NCI-H1092 treated with DMSO at 0.1 percent for 48 hours (cell line): ENCODE measurements at places on chromosomes 1 and 21.

DNA sequence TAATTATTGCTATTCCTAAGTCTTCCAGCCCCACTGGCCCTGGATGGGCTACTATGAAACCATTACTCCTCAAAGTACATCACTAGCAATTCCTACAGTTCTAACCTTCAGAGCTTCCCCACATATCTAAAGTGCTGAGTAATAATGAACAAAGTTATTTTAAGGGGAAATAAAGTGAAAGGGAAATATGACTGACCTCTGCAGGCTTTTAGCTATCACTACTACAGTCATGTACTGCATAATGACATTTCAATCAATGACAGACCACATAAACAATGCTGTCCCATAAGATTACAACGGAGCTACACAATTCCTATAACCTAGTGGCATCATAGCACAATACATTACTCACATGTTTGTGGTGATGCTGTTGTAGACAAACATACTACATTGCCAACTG is 32.5 kb upstream of the ASPM start:
- DNase-seq, result no peak

DNA sequence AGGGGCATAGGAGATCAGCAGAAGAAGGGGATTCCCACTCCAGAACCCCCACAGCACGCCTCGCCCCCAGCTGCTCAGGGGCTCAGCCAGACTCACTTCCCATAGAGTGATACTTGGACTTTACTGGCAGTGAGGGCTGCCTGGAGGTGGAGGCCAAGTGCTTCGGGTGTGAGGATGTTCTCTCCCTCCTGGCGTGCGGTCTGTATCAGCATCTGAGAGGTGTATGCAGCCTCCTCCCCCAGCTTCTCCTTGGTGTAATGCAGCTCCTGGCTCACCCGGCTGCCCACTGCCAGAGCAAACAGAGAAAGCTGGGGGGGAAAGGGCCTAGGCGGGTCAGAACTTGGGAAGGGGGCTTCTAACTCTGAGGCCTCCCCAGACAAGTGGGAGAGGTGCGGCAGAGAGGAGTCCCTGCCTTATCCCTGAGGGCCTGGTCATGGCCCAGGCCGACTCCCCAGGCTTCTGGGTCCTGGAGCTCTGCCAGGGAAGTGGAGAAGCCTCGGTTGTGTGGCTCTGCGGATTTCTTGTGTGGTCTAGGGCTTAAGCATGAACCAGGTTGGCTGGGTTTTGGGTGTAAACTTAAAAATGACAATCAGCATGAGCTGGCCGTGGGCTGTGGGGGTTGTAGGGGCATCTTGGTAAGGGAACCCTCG is 10.9 kb downstream of the PTCH2 start:
- DNase-seq, result no peak

DNA sequence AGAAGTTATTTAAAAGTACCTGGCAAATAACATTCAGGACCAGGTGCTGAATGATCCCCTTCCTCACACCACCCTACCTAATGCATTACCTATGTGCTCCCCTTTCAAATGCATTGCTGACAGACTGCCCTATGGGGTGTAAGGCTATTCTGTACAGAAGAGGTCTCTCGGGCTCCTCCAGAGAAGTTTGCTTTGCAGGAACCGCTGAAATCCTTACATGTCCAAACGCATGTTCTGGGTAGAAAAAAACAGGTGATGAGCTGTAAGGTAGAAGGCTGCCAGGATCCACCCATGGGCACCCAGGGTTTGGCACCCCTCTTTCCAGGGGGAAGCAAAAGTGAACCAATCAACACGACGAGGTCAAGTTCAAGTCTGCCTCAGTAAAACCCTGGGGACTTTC is 58.3 kb upstream of the TARBP1 start:
- DNase-seq, result no peak

- no peak for DNase-seq
Observed at GRCh38 chr1:55334160-55334559, 119.0 kb upstream of the USP24 start.
